Activated T-cell treated with anti-CD3 and anti-CD28 coated beads for 4 hours (primary cell): ENCODE measurements at places on chromosomes 12 and 14.

DNA sequence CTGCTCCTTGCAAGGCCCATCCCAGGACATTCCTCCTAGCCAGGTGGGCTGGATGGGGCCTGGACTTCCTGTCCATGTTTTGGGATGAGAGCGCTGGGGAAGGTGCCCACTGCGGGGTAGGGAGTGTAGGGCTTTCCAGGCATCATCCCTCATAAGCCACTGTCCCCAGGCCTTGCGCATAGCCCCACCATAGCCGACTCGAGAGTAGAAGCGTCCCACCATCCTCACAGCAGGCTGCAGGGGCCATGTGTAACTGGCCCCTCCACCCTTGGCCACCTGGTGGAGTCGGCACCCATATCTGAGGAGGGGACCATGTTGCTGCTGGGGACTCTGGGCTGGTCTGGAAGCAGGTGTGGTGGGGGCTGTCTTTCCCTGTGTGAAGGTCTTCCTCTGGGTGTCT is 30.5 kb downstream of the SH2B3 start:
- DNase-seq = no peak

GRCh38 chr14:21072031-21072473 is 1.9 kb downstream of the ARHGEF40 start:
- no peak for DNase-seq

- no peak for DNase-seq
These were observed 100.5 kb upstream of the LMNTD1 start for GRCh38 chr12:25653487-25654175.

- DNase-seq = no peak
These were observed 15.6 kb downstream of the RCOR1 start for GRCh38 chr14:102608064-102608446.

GRCh38 chr12:53052419-53053217 is 2.8 kb downstream of the TNS2 start:
- DNase-seq = no peak

GRCh38 chr12:102385343-102385742 is 95.0 kb downstream of the IGF1 start:
- no peak for DNase-seq

DNA sequence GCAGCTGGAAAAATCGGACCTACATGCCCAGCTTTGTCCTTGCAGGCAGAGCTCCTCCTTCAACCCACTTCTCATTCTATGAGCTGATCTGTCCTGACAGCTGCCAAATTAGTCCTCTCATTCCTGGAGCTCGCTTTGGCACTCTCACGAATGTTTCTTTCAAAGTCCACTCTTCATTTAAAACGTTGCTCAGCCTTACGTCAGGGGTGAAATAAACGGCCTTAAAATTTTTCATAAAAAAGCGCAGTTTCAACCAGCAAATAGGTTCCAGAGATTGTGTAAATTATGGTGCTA is 120.9 kb upstream of the HIF1A start:
- no peak for DNase-seq

DNA sequence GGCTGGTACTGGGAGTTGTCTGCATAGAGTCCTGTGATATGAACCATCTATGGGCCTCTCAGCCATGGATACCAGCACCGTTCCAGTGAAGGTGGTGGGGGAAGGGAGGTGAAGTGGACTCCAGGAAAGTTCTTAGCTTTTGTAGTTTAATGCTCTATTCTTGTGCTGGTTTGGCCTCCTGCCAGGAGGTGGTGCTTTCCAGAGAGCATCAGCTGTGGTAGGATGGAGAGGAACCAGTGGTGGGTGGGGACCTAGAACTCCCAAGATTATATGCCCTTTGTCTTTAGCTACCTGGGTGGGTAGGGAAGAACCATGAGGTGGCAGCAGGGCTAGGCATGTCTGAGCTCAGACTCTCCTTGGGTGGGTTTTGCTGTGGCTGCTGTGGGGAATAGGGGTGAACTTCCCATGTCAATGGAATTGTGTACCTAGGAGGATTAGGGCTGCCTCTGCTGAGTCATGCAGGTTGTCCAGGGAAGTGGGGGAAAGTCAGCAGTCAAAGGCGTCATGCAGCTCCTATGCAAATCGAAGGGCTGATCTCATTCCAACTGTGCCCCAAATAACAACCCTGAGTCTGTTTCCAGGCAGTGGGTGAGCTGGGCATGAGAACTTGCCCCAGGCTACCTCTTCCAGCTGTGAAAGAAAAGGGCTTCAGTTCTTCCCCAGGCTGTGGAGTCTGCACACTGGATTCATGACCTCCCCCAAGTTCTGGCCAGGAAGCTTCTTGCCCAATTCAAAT is 14.2 kb downstream of the GZMH start:
- no peak for DNase-seq

DNA sequence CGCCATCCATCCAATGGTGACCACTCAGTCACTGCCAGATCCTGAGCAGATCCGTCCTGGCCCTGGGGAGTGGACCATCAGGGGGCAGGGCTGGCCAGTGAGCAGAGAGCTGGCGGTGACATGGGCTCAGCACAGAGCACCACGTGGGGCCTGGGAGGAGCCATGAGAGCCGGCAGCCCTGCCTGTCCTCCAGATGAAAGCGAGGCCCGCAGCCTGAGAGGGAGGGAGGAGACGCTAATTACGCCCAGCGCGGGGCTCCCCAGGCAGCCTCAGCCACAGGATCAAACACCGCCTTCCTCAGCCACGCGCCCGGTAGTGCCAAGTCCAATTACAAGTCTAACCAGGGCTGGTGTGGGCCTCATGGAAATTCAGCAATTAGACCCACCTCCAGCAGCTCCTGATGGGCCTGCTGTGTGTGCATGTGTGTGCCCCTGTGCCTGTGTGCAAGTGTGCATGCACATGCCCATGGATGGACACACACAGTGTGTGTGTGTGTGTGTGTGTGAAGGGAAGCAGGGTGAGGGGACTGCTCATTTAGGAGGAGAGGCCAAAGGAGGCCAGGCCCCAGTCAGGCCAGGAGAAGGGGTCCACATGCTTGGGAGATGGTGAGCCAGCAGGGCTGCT is 68.0 kb downstream of the KIF26A start:
- DNase-seq = no peak

DNA sequence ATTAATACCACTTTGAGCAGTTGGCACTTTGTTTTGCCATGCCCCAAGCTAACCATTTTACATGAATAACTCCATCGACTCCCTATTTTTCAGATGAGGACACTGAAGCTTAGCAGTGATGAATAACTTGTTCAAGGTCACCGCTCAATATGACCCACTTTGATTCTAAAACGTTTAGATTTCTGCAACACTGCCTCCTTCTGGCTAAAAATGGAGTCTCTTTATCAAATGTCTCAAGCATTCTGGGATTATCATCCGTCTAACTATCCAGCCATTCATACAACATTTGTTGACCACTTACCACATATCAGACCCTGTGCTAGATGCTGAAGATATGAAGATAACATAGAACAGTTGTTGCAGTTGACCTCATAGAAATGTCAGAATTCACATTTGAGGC is 298.0 kb downstream of the PPFIA2 start:
- DNase-seq = no peak

- DNase-seq = no peak
These were observed 63.5 kb downstream of the LLPH start for GRCh38 chr12:66066929-66067523.

DNA sequence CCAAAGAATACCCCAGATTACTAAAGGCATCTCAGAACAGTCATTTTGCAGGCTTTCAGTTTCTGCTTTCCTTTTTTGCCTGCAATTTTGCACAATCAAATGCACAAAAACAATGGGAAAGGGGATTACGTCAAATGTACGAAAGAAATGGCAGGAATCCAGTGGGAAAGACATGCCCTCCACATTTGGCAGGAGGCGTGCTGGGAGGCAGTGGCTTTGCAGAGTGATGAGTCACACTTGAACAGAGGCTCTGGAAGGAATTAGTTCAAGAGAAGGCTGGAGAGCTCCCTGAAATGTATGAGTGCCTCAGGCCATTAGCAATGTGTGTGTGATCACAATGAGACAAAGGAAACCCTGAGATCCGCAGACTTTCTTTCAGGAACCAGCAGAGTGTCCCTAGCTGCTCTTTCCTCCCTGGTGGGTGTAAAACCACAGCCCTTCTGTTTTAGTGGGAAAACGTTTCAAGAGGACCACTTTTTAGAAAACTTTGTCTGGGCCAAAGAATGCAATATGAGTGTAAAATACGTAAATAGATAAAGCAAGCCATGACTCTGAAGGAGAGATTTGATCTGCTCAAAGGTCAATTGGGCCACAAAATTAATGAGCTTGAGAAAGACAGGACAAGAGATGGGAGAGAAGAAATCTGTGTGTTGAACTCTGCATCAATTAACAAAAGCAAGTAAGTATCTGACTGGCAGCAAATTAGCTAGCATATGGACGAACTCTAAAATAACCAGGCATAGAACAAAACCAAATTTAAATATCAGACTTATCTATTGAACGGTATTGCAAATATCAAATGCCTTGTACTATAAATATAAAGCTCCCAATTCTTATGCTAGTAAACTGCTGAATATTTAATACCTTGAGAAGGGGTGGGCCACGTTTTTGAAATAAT is 155.4 kb upstream of the PDE3A start:
- no peak for DNase-seq

DNA sequence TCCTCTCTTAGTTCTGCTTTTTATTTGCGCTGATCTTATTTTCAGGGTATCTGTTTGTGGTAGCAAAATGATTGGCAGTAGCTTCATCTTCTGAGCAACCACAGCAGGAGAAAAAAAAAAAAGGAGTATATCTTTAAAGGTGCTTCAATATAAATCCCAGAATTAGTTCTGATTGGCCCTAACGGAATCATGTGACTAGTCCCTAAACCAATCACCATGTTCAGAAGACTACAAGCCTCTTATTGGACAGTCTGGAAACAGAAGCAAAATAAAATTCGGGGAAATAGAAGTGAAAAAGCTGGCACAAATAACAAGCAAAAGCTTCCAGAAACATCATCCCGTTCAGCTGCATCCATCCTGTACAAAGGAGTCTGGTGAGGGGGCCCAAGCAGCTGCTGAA is 49.9 kb upstream of the PTPRO start:
- DNase-seq = no peak

DNA sequence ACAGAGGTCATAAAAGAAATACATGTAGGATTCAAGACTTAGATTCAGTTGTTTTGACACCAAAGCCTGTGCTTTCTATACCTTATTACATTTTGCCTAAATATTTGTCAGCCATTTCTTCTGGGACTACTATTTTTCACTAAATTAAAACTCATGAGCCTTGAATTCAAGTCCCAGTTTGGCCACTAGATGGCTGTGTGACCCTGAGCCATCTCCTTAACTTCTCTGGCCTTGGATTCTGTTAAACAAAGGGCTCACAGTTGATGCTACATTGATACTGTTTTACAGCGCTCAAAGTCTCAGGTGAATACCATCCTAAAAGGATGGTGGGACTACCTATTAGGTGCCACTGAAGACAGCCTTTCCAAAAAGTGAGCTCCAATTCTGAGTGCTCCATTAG is 39.6 kb upstream of the CCDC198 start:
- DNase-seq = no peak

DNA sequence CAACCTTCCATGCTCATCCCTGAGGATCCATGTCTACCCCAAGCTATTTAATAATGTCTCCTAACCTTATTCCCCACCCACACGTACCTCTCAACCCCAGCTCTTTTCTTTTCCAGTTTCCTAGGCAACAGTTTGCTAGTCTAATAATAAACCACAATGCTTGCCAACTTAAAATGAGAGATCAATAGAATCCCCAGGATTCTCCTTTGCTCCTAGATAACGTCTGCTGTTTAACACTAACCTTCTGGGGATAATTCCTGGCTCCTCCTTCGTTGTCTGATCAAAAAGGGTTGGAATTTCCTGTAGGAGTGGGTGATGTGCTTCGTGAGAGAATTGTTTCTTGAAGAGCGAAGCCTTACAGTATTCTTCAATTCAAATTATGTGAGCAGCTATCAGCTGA is 42.2 kb upstream of the DBX2 start:
- no peak for DNase-seq

DNA sequence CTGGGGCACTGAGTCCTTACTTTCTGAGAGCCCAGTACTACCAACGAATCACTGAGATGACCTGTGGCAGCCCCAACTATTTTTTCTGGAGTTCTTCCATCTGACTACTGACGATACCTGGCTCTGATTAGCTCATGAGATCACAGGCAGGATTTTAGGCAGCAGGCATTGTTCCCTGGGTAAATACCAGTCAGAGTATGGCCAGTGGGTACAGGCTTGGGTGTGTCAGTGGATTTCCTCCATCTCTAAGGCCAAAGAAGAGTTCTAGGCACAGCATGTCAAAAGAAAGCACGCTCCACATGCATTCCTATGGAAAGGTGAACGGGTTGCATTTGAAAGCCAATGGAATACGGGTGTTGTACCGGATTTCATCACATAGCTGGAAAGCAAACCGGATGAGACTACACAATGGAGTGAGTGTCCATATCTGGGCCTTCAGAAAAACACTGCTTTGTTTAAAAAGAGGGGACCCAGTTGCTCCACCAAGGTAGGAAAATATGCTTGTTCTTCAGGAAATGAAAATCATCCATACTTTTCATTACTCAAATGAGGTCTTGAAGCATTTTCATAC is 55.0 kb downstream of the PAX9 start:
- no peak for DNase-seq

DNA sequence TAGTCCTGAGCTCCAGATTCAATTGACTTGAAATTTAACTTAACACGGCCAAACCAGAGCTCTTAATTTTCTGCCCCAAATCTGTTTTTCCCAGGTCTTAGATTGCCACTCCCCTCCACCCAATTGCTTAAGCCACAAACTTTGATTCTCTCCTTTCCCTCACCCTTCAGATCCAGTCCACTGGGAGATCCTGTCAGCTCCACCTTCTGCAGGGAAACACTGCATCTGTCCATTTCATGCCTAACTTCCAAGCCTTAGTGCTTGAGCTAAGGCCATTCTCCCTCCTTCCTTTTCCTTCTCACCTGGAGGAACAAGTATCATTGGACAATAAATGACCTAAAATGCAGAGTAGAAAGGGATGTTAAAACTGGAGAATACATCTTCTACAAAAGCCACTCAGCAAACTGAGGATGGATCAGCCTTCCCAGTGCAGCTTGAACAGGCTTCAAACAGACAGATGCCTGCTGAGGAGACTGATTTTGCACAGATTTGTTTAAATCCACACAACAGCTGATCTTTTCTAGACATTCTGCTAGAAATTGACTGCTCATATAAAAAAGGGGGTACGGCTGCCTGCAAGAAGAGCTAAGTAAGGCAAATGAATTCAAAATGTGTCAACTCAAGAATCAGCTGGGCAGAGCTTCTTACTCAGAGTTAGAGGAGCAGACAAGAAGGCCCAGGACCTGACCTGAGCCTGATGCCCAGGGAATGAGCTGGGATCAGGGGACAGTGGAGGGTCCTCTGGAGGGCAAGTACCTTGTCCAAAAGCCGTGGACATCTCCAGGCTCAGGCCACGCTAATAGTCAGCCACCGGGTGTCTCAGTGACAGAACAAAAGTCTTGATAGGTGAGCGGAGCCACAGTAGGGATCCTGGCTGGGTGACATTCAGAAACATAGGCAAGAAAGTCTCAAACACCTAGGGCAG is 81.3 kb upstream of the RIC8B start:
- DNase-seq = no peak

- no peak for DNase-seq
These were observed 356.7 kb downstream of the ETNK1 start for GRCh38 chr12:22981711-22982110.

DNA sequence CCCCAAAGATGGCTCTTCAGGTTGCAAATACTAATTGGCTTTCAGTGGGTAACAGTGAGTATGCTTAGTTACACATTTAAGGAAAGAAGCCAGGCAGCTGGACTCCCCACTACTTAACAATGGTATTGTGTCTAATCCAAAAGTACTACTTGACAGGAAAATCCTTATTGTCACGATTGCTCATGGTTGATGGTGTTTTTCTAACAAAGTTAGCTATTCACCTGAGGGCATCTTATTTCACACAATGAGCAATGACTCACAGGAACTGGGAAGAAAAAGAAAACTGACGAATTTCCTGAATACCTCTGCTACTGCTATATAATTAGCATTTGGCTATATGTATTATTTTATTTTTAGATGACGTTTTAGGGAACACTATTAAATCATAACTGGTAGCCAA is 33.4 kb upstream of the ALG10 start:
- DNase-seq = no peak
